ENCODE measurements at places on chromosomes 11 and 22. TPM values are rescaled to one million over a fixed set of nuclear protein-coding genes. Genes with fewer than 3 reads are reported as not detected.

The KBTBD3 gene
- total RNA-seq: 10.4 TPM

GRCh38 chr22:41891407-41891806 lies 23.5 kb downstream of the SHISA8 start:
- H3K27ac ChIP-seq: no peak overlapping the region
- no peaks in the 10 kb centered on the region for H3K27me3 ChIP-seq
- no peaks in the 10 kb centered on the region for H3K4me1 ChIP-seq
- H3K4me3 ChIP-seq: no peak overlapping the region
- DNase-seq: no peak
- H3K36me3 ChIP-seq: peaks cover 13% of the 10 kb centered on the region

The MMP1 gene
- total RNA-seq: not detected

GRCh38 chr22:45094825-45095224 lies 68.9 kb upstream of the NUP50 start:
- H3K4me1 ChIP-seq: no peaks in the 10 kb centered on the region
- no peak overlapping the region for H3K27ac ChIP-seq
- no peak overlapping the region for H3K4me3 ChIP-seq
- no peak for DNase-seq
- no peaks in the 10 kb centered on the region for H3K27me3 ChIP-seq

The CDC45 gene
- total RNA-seq: 43.4 TPM

GRCh38 chr11:33741806-33742205 lies 5.6 kb upstream of the CD59 start:
- H3K36me3 ChIP-seq: peaks cover 6% of the 10 kb centered on the region
- H3K4me3 ChIP-seq: no peak overlapping the region
- no peaks in the 10 kb centered on the region for H3K27me3 ChIP-seq
- H3K27ac ChIP-seq: no peak overlapping the region
- H3K4me1 ChIP-seq: peaks cover 10% of the 10 kb centered on the region

GRCh38 chr11:126595560-126595959 lies 240.1 kb downstream of the ST3GAL4 start:
- H3K27me3 ChIP-seq: peaks cover 36% of the 10 kb centered on the region
- no peak overlapping the region for H3K4me3 ChIP-seq
- no peaks in the 10 kb centered on the region for H3K4me1 ChIP-seq

GRCh38 chr11:33933602-33934001 lies 41.7 kb upstream of the LMO2 start:
- no peaks in the 10 kb centered on the region for H3K4me1 ChIP-seq
- H3K27me3 ChIP-seq: no peaks in the 10 kb centered on the region
- H3K27ac ChIP-seq: no peak overlapping the region
- no peak for DNase-seq
- H3K4me3 ChIP-seq: no peak overlapping the region
- no peaks in the 10 kb centered on the region for H3K36me3 ChIP-seq

The MUC6 gene
- 0.02 TPM for total RNA-seq

The GRAP2 gene
- total RNA-seq: 0.42 TPM

- H3K27ac ChIP-seq: peak overlapping the region; percentile 55
- no peak for DNase-seq
- no peak overlapping the region for H3K4me3 ChIP-seq
- H3K36me3 ChIP-seq: peaks cover 35% of the 10 kb centered on the region
- H3K4me1 ChIP-seq: no peaks in the 10 kb centered on the region
- H3K27me3 ChIP-seq: no peaks in the 10 kb centered on the region
These were observed 17.2 kb downstream of the POLR3H start for GRCh38 chr22:41526830-41527799.

GRCh38 chr22:34972191-34972897 lies 93.6 kb upstream of the ISX start:
- no peaks in the 10 kb centered on the region for H3K36me3 ChIP-seq
- H3K4me1 ChIP-seq: peaks cover under 1% of the 10 kb centered on the region
- H3K27ac ChIP-seq: no peak overlapping the region
- H3K4me3 ChIP-seq: no peak overlapping the region
- H3K27me3 ChIP-seq: peaks cover 3% of the 10 kb centered on the region

DNA sequence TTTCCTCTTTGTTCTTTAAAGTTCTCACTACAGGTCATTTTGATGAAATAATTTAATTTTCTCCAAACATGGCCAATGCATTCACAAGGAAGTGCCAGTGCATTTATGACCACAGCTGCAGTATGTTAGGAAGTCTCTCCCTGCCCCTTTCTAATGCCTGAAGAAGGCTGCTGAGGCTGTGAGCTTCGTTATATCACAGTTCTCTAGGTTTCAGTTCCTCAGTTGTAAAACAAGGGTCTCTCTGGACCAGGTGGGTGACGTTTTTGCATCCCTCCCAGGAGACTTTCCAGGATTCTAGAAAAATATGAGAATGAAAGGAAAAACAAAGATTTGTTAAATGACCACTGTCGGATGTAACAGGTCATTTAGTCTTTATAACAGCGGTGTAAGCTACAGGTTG lies 171.6 kb downstream of the LARGE1 start:
- no peaks in the 10 kb centered on the region for H3K27me3 ChIP-seq
- no peak overlapping the region for H3K4me3 ChIP-seq
- no peaks in the 10 kb centered on the region for H3K4me1 ChIP-seq
- no peak for DNase-seq
- H3K27ac ChIP-seq: no peak overlapping the region

The GLYAT gene
- not detected for total RNA-seq

The SLC5A4 gene
- total RNA-seq: 0.22 TPM

- H3K4me1 ChIP-seq: no peaks in the 10 kb centered on the region
- 0 out of 2 replicates have a peak, but pooled peaks cover 4% of the 10 kb centered on the region for H3K27me3 ChIP-seq
These were observed 393.8 kb downstream of the AASDHPPT start for GRCh38 chr11:106471276-106471675.

DNA sequence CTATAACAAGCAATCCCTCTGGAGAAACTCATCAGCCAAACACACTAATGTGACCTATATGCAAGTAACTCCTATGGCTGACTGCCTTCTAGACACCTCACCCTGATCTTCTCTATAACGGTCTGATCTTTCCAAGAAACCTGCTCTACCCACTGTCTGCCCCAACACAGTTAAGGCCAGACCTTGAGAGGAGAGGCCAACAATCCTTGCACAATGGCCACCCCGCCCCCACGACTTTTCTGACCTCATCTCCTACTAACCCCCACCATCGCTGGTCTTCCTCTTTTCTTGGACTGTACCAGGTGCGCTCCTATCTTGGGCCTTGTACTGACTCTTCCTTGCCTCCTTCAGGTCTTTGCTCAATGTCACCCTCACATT lies 12.5 kb downstream of the HIRA start:
- H3K4me3 ChIP-seq: no peak overlapping the region
- H3K4me1 ChIP-seq: no peaks in the 10 kb centered on the region
- no peak overlapping the region for H3K27ac ChIP-seq
- no peak for DNase-seq
- H3K27me3 ChIP-seq: no peaks in the 10 kb centered on the region

The NAV2 gene
- 2.1 TPM for total RNA-seq

All from HCT116 (cell line).